ENCODE measurements at places on chromosomes 7 and 10.

DNA sequence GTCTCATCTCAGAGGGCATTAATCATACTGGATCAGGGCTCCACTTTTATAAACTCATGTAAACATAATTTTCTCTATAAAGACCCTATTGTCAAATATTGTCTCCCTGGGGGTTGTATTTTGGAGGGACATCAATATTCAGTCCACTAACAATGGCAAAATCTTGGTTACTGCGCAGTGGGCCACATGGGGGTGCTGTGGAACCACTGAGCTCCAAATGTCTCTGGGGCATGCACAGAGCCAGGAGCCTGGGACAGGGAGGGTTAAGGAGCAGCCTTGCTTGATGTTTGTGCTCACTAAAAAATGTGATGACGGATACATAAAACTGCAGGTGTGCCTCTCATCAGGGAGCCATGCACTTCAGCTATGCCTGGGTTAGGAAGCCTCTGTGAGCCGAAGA lies 62.1 kb upstream of the PRSS58 start:
- no peak for DNase-seq

- DNase-seq = no peak
These were observed 24.7 kb upstream of the GRID1 start for GRCh38 chr10:86391236-86391840.

- DNase-seq = no peak
These were observed 116.4 kb upstream of the ASAH2 start for GRCh38 chr10:50367732-50368131.

- DNase-seq = no peak
These were observed 125.3 kb upstream of the STARD3NL start for GRCh38 chr7:38052786-38053185.

- no peak for DNase-seq
These were observed 47.4 kb upstream of the MTURN start for GRCh38 chr7:30087371-30087770.
